ENCODE measurements at places on chromosomes 1 and 21.

- peaks cover 35% of the 10 kb centered on the region for H3K27me3 ChIP-seq
- H3K4me1 ChIP-seq, result peaks cover 18% of the 10 kb centered on the region
- no peak overlapping the region for H3K27ac ChIP-seq
- DNase-seq, result no peak
Observed at GRCh38 chr1:8825985-8826481, 8.6 kb upstream of the RERE start.

DNA sequence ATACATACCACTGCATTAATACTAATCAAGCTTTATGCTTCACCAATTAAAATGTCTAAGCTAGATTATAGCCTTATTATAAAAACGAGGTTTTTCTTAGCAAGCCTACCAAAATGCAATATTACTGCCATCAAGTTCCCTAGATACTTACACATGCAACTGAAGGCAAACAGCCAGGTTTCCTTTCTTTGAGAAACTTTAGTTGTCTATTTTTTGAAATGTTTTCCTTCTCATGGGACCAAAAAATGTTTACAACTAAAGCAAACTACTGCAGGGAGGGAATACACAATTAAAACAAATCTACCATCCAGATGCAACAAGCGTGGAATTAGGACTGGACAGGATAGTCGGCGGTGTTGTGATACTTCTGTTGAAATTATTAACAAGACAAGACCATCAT, 1.3 kb downstream of the ZNF644 start:
- H3K4me3 ChIP-seq, result peak overlapping the region; percentile 92
- DNase-seq, result no peak
- H3K27me3 ChIP-seq, result no peaks in the 10 kb centered on the region
- H3K27ac ChIP-seq, result peak overlapping the region; percentile 99

DNA sequence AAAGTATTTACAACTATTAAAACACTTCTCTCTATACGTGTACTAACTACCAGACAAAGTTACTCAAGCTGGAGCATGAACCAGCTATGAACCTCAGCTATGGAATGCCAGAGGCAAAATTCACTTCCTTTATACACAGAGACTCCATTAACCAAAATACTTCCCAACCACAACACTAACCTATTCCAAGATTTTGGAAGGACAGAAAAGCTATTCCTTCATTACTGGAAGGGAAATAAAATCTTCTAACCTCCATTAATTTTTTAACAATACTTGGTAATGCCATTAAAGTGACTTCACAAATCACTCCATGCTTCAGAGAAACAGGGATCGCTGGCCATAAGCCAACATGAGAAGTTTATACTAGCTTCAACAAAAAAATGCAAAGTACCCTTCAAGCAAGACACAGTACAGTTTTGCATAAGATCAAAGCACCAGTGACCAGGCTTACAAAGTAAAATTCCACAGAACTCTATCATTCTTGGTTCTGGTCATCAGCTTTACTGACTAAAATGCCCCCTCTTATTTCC, 58.0 kb downstream of the PUM1 start:
- no peak overlapping the region for H3K4me3 ChIP-seq
- no peak for DNase-seq
- peaks cover 38% of the 10 kb centered on the region for H3K4me1 ChIP-seq
- no peaks in the 10 kb centered on the region for H3K27me3 ChIP-seq

GRCh38 chr1:59701376-59701775, 113.4 kb upstream of the HOOK1 start:
- H3K4me3 ChIP-seq, result no peak overlapping the region
- DNase-seq, result no peak
- peaks cover 7% of the 10 kb centered on the region for H3K27me3 ChIP-seq
- H3K27ac ChIP-seq, result no peak overlapping the region
- peaks cover 27% of the 10 kb centered on the region for H3K4me1 ChIP-seq
- H3K36me3 ChIP-seq, result no peaks in the 10 kb centered on the region

- no peak overlapping the region for H3K4me3 ChIP-seq
- DNase-seq, result no peak
- H3K27me3 ChIP-seq, result no peaks in the 10 kb centered on the region
- no peak overlapping the region for H3K27ac ChIP-seq
Observed at GRCh38 chr1:4694492-4694891, 40.1 kb downstream of the AJAP1 start.

GRCh38 chr1:228281631-228282328, 73.9 kb downstream of the OBSCN start:
- no peaks in the 10 kb centered on the region for H3K27me3 ChIP-seq
- DNase-seq, result no peak
- no peak overlapping the region for H3K4me3 ChIP-seq
- H3K36me3 ChIP-seq, result no peaks in the 10 kb centered on the region
- peaks cover 3% of the 10 kb centered on the region for H3K4me1 ChIP-seq

DNA sequence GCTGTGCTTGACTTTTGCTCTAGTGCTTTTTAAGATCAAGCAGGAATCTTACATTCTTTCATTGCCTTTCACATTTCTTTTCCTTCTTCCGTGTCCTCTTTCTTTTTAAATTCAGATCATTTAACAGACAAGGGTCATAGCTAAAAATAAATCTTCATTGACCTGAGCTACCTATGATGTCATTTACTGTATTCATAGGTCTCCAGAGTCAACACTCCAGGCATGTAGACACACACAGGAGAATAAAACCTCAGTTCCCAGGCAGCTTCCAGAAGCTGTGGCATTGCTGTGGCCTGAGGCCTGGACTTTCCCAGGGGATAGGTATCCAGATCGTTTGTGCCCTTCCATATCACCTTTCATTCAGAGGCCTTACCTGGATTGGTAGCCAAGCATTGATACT, 38.5 kb upstream of the ENAH start:
- H3K27me3 ChIP-seq, result peaks cover 6% of the 10 kb centered on the region
- H3K4me1 ChIP-seq, result no peaks in the 10 kb centered on the region
- no peak for DNase-seq
- H3K36me3 ChIP-seq, result no peaks in the 10 kb centered on the region

DNA sequence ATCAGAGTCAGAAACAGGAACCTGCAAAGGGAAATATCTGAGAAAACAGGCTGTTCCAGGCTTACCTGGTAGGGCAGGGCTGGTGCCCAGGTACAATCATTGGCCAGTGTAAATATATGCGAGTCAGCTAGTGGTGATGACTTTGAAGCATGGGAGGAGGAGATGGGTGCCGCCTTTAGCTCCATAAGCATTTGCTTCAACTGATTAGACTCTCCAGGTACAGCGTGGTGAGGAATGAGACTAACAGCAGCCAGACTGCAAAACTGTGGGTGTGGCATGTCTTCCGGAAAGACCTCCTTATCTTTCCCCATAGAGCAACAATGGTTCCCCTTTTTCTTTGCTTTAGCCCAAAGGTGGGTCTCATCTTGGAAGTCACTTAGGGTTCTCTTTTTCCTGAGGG, 137.2 kb downstream of the LRIG2 start:
- no peak overlapping the region for H3K4me3 ChIP-seq
- H3K27me3 ChIP-seq, result peaks cover 32% of the 10 kb centered on the region
- no peaks in the 10 kb centered on the region for H3K4me1 ChIP-seq
- H3K36me3 ChIP-seq, result no peaks in the 10 kb centered on the region
- no peak for DNase-seq
- H3K27ac ChIP-seq, result no peak overlapping the region

- H3K4me3 ChIP-seq, result no peak overlapping the region
- H3K36me3 ChIP-seq, result peaks cover 39% of the 10 kb centered on the region
- H3K4me1 ChIP-seq, result peaks cover 23% of the 10 kb centered on the region
- H3K27ac ChIP-seq, result no peak overlapping the region
Observed at GRCh38 chr1:147167365-147167764, 4.9 kb downstream of the PRKAB2 start.

DNA sequence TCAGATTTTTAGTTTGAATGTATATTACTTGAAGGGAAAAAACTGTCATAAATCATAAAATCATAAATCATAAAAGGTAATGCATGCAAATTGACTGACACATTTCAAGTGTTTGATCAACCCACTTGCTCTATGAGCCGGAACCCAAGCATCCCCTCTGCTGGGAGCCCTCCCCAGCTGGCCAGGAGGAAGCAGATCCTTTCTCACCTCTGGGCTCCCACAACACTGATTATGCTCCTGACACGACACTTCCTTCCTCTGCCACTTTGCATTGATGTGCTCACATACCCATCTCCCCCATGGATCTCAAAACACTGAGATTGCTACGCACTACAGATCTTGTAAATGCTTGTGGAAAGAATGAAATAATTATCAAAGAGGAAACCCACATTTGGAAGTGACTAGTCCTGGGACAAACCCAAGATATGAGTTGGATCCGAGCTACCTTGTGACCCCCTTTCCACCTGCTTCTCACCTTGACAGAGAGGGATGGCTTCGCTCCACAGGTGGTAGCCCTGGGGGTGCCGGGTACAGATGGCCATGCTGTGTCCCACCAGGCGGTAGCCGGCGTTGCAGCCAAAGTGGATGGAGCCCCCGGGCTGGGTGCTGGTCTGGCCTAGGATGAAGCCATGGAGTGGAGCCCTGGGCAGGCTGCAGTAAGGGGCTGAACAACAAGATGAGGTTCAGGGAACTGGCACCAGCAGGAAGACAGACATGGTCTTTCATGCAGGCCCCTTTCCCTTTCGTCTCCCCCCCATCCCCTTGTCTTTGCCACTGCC, 104.6 kb downstream of the ZSCAN20 start:
- H3K27me3 ChIP-seq, result peaks cover 6% of the 10 kb centered on the region
- no peak overlapping the region for H3K27ac ChIP-seq
- H3K4me1 ChIP-seq, result no peaks in the 10 kb centered on the region
- H3K4me3 ChIP-seq, result no peak overlapping the region
- H3K36me3 ChIP-seq, result no peaks in the 10 kb centered on the region
- no peak for DNase-seq

DNA sequence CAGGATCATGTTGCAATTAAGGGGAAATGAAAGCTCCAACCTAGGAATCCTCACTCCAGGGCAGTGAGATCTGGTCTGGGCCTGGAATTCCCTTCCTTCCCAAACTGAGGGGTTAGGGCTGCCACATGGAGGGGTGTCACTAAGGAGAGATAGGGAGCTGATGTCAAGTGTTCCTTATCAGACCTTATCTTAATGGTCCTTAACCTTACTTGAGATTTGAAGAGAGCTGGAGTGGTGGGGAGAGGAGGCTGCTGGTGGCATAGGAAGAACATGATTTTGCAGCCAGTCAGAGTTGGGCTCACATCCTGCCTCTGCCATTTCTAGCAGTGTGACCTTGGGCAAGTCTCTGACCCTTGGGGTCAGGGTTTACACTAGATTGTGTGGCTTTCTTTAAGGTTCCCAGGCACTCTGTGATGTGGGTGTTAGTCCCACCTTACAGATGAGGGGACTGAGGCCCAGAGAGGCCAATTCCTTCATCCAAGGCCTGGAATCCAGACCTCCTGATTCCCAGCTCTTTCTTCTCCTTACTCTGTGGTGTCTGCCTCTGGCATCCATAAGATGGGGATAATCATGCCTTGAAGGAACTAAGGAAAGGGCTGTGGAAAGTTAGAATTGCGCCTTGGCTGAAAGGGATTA, 56.3 kb upstream of the SYNC start:
- H3K27me3 ChIP-seq, result peaks cover 45% of the 10 kb centered on the region
- no peaks in the 10 kb centered on the region for H3K36me3 ChIP-seq
- H3K27ac ChIP-seq, result no peak overlapping the region
- peaks cover 38% of the 10 kb centered on the region for H3K4me1 ChIP-seq

GRCh38 chr1:54806931-54807611, 5.9 kb upstream of the TTC22 start:
- no peaks in the 10 kb centered on the region for H3K27me3 ChIP-seq
- no peak overlapping the region for H3K4me3 ChIP-seq

DNA sequence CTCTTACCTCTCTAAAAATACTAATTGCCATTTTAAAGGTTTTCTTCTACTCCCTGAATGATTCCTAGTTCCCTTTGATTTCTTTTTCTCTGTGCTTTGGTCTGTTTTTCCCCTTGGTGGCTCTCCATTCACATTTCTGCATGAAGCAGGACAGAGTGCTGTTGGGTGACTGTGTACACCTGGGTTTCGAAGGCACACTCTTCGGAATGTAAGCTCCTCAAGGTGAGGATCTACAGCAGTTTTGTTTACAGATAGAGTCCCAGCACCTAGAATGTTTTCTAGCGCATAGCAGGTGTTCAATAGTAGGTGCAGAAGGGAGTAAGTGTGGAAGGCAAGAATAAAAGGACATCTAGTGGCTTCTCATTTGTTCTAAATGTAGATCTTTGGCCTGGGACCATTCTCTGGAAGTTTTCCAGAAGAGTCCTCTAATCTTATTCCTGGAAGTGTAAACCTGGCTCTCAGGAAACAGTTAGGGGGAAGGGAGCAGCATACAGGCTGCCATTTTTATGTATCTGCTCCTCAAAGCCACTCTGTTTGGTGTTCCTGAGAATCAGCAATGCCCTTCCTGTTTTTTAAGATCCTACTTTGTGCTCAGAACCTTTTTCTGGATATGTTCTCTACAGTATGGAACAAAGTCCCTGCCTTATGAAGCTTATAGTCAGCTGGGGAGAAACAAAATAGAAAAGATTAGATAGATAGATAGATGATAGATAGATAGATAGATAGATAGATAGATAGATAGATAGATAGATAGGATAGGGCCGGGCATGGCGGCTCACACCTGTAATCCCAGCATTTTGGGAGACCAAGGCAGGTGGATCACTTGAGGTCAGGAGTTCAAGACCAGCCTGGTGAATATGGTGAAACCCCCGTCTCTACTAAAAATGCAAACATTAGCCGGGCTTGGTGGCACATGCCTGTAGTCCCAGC, 22.8 kb upstream of the EFNA1 start:
- H3K27me3 ChIP-seq, result peaks cover 28% of the 10 kb centered on the region
- H3K27ac ChIP-seq, result no peak overlapping the region
- H3K4me3 ChIP-seq, result no peak overlapping the region
- DNase-seq, result no peak
- no peaks in the 10 kb centered on the region for H3K36me3 ChIP-seq

- peak overlapping the region; percentile 26 for H3K27ac ChIP-seq
- H3K27me3 ChIP-seq, result no peaks in the 10 kb centered on the region
- no peak for DNase-seq
- peaks cover 40% of the 10 kb centered on the region for H3K36me3 ChIP-seq
- H3K4me1 ChIP-seq, result peaks cover 82% of the 10 kb centered on the region
Observed at GRCh38 chr1:19454265-19455146, 30.8 kb downstream of the CAPZB start.

- peaks cover 4% of the 10 kb centered on the region for H3K4me1 ChIP-seq
- no peak for DNase-seq
- no peaks in the 10 kb centered on the region for H3K36me3 ChIP-seq
- no peaks in the 10 kb centered on the region for H3K27me3 ChIP-seq
- H3K27ac ChIP-seq, result no peak overlapping the region
Observed at GRCh38 chr21:29288239-29288638, 10.5 kb upstream of the BACH1 start.

Measured in activated naive CD4-positive, alpha-beta T cell treated with anti-CD3 and anti-CD28 coated beads, Interleukin-2, amount 10 ng/mL, durations not matched to agents 7 days and 5 days (primary cell).